ENCODE measurements at places on chromosomes 2 and 18. TPM values are rescaled to one million over a fixed set of nuclear protein-coding genes. Genes with fewer than 3 reads are reported as not detected.

FRZB gene
- polyA plus RNA-seq: 15.7 TPM

CDH7 gene
- 19.6 TPM for polyA plus RNA-seq

GRCh38 chr2:152556506-152556905, 160.8 kb downstream of the PRPF40A start:
- DNase-seq: no peak

- DNase-seq: no peak
Observed at GRCh38 chr2:9885036-9885684, 41.9 kb downstream of the TAF1B start.

- no peak for DNase-seq
Observed at GRCh38 chr2:68734688-68735525, at the start of gene ARHGAP25. Gene ARHGAP25, plus strand, starts transcription at chr2:68734811. Its CDS starts 389 bp downstream, at chr2:68735200.
